ENCODE measurements at places on chromosomes 4 and X. TPM values are rescaled to one million over a fixed set of nuclear protein-coding genes. Genes with fewer than 3 reads are reported as not detected.

FATE1 gene
- total RNA-seq = not detected

ACE2 gene
- total RNA-seq = not detected

BMP3 gene
- total RNA-seq = not detected

CCNA2 gene
- total RNA-seq = 6.2 TPM

DCAF4L1 gene
- 0.29 TPM for total RNA-seq

SH2D1A gene
- total RNA-seq = not detected

GRCh38 chr4:97582890-97583289, 560.4 kb downstream of the STPG2 start:
- H3K27me3 ChIP-seq = no peaks in the 10 kb centered on the region
- no peak for DNase-seq
- no peaks in the 10 kb centered on the region for H3K36me3 ChIP-seq
- H3K4me1 ChIP-seq = no peaks in the 10 kb centered on the region
- H3K4me3 ChIP-seq = no peak overlapping the region
- H3K27ac ChIP-seq = no peak overlapping the region

- no peaks in the 10 kb centered on the region for H3K36me3 ChIP-seq
- no peaks in the 10 kb centered on the region for H3K27me3 ChIP-seq
- no peak for DNase-seq
- no peaks in the 10 kb centered on the region for H3K4me1 ChIP-seq
- no peak overlapping the region for H3K27ac ChIP-seq
Measured at GRCh38 chrX:34270434-34270833, 138.3 kb upstream of the FAM47A start.

- H3K4me1 ChIP-seq = no peaks in the 10 kb centered on the region
- no peaks in the 10 kb centered on the region for H3K36me3 ChIP-seq
- no peak overlapping the region for H3K27ac ChIP-seq
- no peaks in the 10 kb centered on the region for H3K27me3 ChIP-seq
- H3K4me3 ChIP-seq = no peak overlapping the region
- DNase-seq = no peak
Measured at GRCh38 chr4:120481756-120482155, 415.1 kb upstream of the MAD2L1 start.

- no peak overlapping the region for H3K27ac ChIP-seq
- no peaks in the 10 kb centered on the region for H3K27me3 ChIP-seq
- H3K4me1 ChIP-seq = no peaks in the 10 kb centered on the region
- no peak for DNase-seq
- no peaks in the 10 kb centered on the region for H3K36me3 ChIP-seq
- H3K4me3 ChIP-seq = no peak overlapping the region
Measured at GRCh38 chr4:85459736-85460135, 15.2 kb upstream of the ARHGAP24 start.

DNA sequence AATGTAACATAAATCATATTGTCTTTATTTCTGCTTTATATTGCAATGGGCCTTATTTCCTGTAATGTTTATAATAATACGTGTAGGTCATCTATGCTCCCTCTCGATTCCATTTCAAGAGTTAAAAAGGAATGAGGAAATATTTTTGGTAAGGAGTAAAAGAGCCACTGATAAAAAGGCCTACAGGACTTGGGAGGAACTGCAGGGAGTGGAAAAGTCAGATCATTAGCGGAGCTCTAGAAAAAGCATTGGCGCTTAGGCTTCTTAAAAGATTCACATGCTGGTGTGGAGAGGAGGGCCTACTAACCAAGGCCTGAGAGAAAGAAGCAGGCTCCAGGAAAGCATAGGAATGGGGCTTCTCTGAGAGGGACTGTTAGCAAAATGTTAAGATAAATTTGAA, 82.9 kb upstream of the PNPLA4 start:
- no peak overlapping the region for H3K4me3 ChIP-seq
- H3K27me3 ChIP-seq = no peaks in the 10 kb centered on the region
- DNase-seq = no peak
- no peaks in the 10 kb centered on the region for H3K36me3 ChIP-seq
- no peaks in the 10 kb centered on the region for H3K4me1 ChIP-seq

- H3K4me3 ChIP-seq = no peak overlapping the region
- no peak for DNase-seq
- H3K36me3 ChIP-seq = no peaks in the 10 kb centered on the region
- H3K27ac ChIP-seq = no peak overlapping the region
- no peaks in the 10 kb centered on the region for H3K4me1 ChIP-seq
- no peaks in the 10 kb centered on the region for H3K27me3 ChIP-seq
Measured at GRCh38 chr4:148481636-148482035, 39.4 kb upstream of the NR3C2 start.

DNA sequence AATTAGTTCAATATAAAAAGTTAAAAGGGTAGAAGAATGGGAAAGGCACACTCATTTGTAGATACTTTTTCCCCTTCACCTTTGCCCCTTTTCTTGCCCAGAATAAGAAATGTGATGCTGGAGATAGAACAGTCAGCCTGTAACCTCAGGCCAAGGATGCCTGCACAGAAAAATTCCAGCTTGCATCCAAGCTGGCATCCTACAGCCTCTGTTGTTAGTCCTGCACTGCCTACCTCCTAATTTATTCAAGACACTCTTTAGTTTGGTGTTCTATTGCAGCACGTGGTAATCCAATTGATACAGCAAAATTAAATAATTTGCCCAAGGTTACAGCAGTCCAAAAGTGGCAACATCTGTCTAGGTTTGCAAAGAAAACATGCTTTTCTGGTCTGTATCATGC, 9.7 kb upstream of the USO1 start:
- no peak for DNase-seq
- H3K27ac ChIP-seq = no peak overlapping the region
- no peaks in the 10 kb centered on the region for H3K27me3 ChIP-seq

DNA sequence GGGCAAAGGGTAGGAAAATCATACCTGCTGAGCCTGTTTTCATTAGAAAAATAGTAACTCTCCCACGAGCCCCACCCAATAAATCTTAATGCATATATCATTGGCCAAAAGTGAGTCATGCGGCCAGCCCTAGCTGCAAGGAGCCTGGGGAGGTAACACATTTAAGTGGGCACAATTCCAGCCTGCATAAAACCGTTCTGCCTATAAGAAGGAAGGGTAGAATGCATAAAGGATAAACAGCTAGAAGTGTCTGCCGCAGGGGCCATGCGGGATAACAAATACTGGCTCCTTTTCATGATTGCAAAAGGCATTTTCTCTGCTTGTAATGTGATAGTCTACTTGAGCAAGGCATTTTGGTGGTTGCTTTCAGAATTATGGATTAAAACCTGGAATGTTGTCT, 37.1 kb downstream of the EFHC2 start:
- peak; percentile 4 for DNase-seq
- no peak overlapping the region for H3K4me3 ChIP-seq
- H3K27ac ChIP-seq = no peak overlapping the region
- H3K27me3 ChIP-seq = no peaks in the 10 kb centered on the region
- no peaks in the 10 kb centered on the region for H3K4me1 ChIP-seq
- H3K36me3 ChIP-seq = no peaks in the 10 kb centered on the region

GRCh38 chr4:39655211-39655610, 16.5 kb upstream of the SMIM14 start:
- no peaks in the 10 kb centered on the region for H3K4me1 ChIP-seq
- H3K36me3 ChIP-seq = no peaks in the 10 kb centered on the region
- DNase-seq = no peak

- H3K27me3 ChIP-seq = no peaks in the 10 kb centered on the region
- H3K4me3 ChIP-seq = no peak overlapping the region
- H3K27ac ChIP-seq = no peak overlapping the region
- DNase-seq = no peak
Measured at GRCh38 chr4:52976523-52977230, 114.6 kb downstream of the RASL11B start.

DNA sequence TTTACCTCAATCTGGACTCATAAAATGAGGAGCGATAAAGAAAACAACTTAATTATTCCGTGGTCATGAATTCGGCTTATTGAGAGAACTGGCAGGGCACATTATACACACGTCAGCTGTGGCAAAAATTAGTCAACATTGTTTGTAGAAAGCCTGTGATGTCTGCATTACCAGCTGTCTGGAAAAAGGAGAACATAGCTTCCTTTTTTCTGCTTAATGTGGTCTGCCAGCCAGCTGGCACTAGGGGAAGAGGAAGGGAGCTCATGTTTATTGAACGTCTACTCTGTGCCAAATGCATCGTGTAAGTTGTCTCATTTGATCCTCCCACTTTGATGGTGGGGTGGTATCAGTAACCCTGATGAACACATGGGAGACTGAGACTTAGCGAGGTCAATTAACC, 367.6 kb downstream of the ARHGAP24 start:
- no peak overlapping the region for H3K4me3 ChIP-seq
- DNase-seq = peak; percentile 57
- no peaks in the 10 kb centered on the region for H3K36me3 ChIP-seq
- H3K4me1 ChIP-seq = peaks cover 4% of the 10 kb centered on the region

DNA sequence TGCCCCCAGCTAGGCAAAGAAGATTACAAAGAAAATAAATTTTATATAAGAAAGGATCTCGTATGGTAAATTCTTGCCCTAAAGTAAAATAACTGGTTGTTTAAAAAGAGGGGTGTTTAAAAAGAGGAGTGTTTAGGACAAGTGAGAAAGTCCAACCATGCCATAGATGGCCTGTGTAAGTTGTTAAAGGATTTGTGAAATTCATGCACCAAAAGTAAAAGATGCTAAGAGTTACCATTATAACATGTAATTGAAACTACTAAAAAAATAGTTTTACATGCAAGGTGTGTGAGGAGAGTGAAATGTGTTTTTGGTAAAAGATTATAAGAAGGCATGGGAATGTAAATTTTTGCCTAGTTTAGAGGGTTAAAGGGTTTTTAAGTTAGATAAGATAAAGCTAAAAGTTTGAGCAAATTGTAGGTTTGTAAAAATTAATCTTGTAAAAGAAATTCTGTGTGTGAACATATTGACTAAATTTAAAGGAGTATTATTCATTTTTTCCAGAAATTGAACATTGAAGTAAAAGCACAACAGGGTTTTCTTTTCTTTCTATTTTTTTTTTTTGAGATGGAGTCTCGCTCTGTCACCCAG, 20.1 kb downstream of the HTT-AS start:
- peaks cover 2% of the 10 kb centered on the region for H3K27me3 ChIP-seq
- DNase-seq = no peak
- no peak overlapping the region for H3K27ac ChIP-seq

- no peaks in the 10 kb centered on the region for H3K36me3 ChIP-seq
- H3K27me3 ChIP-seq = peaks cover 98% of the 10 kb centered on the region
- H3K4me3 ChIP-seq = no peak overlapping the region
- no peak for DNase-seq
- no peak overlapping the region for H3K27ac ChIP-seq
- peaks cover 11% of the 10 kb centered on the region for H3K4me1 ChIP-seq
Measured at GRCh38 chr4:173520921-173521466, 9.0 kb downstream of the HAND2 start.

- DNase-seq = no peak
- no peak overlapping the region for H3K27ac ChIP-seq
- H3K27me3 ChIP-seq = no peaks in the 10 kb centered on the region
- no peaks in the 10 kb centered on the region for H3K4me1 ChIP-seq
- H3K4me3 ChIP-seq = no peak overlapping the region
Measured at GRCh38 chr4:951186-951585, 18.9 kb downstream of the TMEM175 start.

DNA sequence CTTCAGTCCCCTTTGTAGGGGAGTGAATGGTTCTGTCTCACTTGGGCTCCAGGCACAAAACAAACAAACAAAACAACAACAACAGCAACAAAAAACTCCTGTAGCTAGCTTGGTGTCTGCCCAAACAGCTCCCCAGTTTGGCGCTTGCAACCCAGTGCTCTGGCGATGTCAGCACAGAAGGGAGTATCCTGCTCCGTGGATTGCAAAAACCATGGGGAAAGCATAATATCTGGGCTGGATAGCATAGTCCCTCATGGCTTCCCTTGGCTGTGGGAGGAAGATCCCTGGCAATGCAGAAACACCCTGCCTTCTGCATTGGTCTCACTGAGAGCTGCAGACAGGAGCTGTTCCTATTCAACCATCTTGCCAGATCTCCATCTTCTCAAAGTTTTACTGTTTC, 39.7 kb downstream of the UGT2B17 start:
- no peak overlapping the region for H3K4me3 ChIP-seq
- no peak overlapping the region for H3K27ac ChIP-seq
- no peaks in the 10 kb centered on the region for H3K36me3 ChIP-seq
- no peaks in the 10 kb centered on the region for H3K4me1 ChIP-seq

DNA sequence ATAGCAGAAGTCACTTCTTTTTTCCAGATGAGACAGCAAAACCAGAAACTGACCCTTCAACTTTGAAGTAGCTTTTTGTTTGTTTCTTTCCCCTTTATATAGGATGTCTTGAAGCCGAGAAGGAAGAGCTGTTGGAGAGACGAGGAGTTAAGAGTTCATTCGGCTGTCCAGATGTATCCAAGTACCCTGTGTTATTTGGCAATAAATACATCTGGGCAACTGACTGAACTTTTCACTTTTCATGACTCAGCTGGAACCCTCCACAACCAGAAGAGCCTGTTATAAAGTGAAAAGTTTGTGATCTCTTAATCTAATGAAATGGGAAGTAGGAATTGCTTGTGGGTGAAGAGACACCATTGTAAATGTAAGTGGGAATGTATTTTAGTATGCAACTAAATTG, 131.2 kb downstream of the HTR2C start:
- DNase-seq = no peak
- no peaks in the 10 kb centered on the region for H3K27me3 ChIP-seq
- H3K27ac ChIP-seq = no peak overlapping the region

DNA sequence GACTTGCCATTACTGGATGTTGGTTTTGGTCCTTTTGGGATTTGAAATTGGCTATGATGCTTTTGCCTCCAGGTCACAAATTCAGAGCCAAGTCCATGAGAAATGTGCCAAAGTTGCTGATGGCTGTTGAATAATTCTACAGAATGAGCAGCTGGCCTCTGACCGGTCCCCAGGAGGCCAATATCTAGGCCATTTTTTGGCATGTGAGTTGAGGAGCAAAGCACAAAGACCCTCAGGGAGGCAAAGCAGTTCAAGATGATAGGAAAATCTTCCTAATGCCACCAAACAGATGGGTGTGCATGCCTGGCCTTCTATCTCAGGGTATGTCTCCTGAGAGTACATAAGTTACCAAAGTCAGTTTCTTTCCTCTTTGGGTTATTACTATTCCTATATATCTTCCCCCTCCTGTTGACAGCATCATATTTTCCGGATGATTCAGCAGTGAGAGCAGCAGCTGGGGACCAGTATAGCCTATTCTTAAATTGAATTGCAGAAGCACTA, 44.4 kb downstream of the SEL1L3 start:
- no peaks in the 10 kb centered on the region for H3K36me3 ChIP-seq
- DNase-seq = peak; percentile 28
- H3K27me3 ChIP-seq = no peaks in the 10 kb centered on the region
- H3K27ac ChIP-seq = peak overlapping the region; percentile 88
- H3K4me1 ChIP-seq = peaks cover 44% of the 10 kb centered on the region

DNA sequence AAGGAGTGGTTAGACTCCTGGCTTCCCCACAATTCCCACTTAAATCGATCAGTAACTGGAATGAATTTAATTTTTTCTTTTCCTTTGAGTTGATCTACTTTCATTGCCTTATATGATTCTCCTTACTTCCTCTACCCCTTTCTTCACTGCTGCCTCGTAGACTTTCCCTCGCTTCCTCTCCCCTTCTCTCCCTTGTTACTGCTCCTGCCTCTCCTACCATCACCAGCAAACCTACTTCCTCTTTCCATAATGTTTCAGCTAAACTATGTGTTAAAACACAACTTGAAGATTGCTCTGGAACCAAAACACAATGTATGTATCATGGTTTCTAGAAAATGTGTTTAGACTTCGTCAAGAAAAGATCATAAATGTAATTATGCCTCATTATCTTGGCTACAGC, 132.0 kb upstream of the TET2 start:
- H3K27ac ChIP-seq = no peak overlapping the region
- DNase-seq = no peak
- no peaks in the 10 kb centered on the region for H3K4me1 ChIP-seq
- H3K36me3 ChIP-seq = no peaks in the 10 kb centered on the region
- no peak overlapping the region for H3K4me3 ChIP-seq

GRCh38 chrX:103495786-103496185, 23.5 kb downstream of the RAB40A start:
- H3K27me3 ChIP-seq = no peaks in the 10 kb centered on the region
- H3K36me3 ChIP-seq = no peaks in the 10 kb centered on the region
- no peak overlapping the region for H3K4me3 ChIP-seq
- no peak for DNase-seq
- H3K4me1 ChIP-seq = no peaks in the 10 kb centered on the region
- H3K27ac ChIP-seq = no peak overlapping the region
